ENCODE measurements at places on chromosomes 16 and 17.

GRCh38 chr17:52110923-52111581 is 47.5 kb downstream of the CA10 start:
- no peak for DNase-seq

DNA sequence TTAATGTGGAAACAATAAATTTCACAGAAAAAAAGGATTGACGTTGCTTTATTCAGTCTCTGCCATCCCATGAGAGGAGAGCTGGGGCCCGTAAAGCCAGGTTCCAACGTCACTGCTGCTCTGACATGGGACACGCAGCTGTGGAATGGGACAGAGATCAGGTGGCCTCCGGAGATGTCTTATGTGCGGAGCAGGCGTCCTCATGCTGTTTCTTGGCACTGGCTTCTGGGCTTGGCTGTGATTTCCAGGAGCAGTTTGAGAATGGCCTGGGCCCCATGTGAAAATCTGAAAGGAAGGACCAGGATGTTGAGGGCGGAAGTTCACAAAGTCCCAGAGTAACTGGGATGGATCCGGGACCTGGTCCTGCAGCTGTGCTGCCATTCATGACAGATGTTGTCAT is 32.4 kb downstream of the NDEL1 start:
- no peak for DNase-seq

- no peak for DNase-seq
Observed at GRCh38 chr17:17990282-17990681, 17.6 kb downstream of the DRC3 start.

- DNase-seq, result no peak
Observed at GRCh38 chr16:67235816-67236562, 9.1 kb downstream of the TMEM208 start.

- DNase-seq, result no peak
Observed at GRCh38 chr17:34166352-34166751, 88.7 kb upstream of the CCL2 start.

DNA sequence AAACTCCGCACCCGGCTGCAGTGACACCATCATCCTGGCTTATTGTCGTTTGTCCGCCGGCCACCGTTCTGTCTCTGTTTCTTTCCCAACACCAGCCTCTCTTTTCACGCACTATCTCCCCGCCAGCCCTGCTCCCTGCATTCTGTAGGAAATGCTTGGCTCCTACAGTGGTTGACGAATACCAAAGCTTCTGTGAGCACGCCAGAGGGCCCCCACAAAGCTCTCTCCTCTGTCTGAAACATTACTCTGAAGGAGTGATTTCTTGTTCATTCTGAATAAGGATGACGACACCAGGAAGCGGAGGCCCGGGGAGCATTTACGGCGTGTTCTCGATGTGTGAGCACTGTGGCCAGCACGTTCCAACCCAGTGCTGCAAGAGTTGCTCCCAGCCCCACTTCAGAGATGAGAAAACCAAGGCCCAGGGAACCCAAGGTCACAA is 58.8 kb downstream of the ADCY9 start:
- DNase-seq, result no peak

DNA sequence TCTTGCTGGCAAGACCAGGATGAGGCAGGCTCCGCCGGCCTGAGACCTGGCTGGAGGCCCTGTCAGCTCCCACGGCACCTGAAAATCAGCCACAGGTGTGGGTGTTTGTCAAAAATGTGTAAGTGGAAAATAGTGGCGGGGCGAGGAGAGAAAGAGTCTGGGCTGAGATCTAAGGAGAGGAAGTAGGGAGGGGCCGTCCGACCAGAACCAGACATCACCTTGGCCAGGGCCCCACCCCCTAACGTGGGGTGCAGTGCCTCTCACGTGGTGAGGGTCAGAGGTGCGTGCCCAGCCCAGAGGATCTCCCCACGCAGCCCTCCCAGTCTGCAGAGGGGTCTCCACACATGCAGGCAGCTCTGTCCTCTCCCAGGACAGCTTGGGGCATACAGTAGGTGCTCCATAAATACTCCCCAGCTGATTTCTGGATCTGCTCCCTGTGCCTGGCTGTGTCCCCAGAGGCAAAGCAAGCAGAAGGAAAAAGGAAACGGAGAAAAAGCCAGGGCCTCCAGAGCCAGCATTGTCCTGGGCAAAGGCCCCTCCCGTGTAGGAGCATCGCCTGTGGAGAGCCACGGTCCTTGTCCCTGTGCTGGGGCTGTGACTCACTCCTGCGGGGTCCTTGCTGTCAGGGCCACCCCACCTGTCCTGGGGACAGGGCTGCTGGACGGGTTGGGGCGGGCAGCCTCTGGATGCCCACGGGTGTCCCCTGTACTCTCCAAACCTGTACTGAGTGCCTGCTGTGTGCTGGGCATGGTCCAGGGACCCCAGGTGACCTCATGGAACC is 16.7 kb downstream of the ZFPM1 start:
- no peak for DNase-seq

GRCh38 chr16:84821728-84822689 is 2.2 kb downstream of the CRISPLD2 start:
- DNase-seq, result no peak

DNA sequence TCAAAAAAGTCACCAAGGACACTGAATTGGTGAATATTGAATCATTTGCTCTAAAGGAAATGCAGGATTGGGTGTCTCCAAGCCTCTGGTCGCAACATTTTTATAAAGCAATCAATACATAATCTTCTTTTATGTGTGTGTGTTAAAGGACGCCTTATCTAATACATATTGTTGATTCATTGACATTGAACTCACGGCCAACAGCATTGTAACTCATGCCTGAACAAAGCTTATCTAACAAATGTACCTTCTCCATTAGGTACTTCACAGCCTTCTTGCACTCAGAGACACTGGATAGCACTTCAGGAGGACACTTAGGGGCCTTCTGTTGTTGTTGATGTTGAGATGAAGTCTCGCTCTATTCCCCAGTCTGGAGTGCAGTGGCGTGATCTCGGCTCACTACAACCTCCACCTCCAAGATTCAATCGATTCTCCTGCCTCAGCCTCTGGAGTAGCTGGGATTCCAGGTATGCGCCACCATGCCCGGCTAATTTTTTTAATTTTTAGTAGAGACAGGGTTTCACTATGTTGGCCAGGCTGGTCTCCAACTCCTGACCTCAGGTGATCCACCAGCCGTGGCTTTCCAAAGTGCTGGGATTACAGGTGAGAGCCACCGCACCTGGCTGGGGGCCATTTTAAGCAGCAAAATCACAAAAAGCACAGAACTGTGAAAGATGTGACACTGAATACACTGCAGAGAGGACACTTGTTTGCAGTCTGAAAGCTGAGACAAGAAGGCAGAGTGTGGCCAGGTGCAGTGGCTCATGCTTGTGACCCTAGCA is 13.2 kb upstream of the PDXDC1 start:
- no peak for DNase-seq

- no peak for DNase-seq
Observed at GRCh38 chr16:65415460-65415859, 293.6 kb upstream of the CDH11 start.

DNA sequence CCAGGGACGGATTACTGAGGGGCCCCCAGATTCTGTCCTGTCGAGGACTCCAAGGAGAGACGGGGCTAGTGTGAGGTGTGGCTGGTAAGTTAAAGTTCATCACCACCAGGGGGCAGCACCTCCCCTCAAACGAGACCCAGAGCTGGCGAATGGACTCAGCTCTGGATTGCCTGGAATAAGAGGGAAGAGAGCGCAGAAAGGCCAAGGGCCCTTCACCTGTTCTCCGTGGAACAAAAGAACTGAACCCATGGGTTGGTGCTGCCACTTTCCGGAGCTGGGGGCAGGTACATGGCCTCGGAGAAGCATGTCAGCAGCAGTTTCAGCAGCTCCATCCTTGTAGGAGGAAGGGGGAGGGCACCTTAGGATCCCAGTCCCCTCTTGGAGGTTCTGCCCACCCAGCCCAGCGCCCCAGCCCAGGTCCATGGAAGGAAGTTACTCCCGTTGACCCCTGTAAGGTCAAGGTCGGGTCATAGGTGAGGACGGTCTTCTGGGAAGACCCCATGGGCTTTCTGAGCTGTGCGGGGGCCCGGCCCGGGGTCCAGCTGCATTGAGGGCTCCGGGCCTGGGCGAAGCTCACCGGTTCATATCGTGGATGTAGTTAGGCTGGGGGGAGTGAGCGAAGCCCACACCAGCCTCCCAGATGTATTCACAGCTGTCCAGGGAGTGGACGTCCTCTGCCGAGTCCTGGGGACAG is 10.8 kb downstream of the HID1 start:
- DNase-seq, result peak; percentile 71

DNA sequence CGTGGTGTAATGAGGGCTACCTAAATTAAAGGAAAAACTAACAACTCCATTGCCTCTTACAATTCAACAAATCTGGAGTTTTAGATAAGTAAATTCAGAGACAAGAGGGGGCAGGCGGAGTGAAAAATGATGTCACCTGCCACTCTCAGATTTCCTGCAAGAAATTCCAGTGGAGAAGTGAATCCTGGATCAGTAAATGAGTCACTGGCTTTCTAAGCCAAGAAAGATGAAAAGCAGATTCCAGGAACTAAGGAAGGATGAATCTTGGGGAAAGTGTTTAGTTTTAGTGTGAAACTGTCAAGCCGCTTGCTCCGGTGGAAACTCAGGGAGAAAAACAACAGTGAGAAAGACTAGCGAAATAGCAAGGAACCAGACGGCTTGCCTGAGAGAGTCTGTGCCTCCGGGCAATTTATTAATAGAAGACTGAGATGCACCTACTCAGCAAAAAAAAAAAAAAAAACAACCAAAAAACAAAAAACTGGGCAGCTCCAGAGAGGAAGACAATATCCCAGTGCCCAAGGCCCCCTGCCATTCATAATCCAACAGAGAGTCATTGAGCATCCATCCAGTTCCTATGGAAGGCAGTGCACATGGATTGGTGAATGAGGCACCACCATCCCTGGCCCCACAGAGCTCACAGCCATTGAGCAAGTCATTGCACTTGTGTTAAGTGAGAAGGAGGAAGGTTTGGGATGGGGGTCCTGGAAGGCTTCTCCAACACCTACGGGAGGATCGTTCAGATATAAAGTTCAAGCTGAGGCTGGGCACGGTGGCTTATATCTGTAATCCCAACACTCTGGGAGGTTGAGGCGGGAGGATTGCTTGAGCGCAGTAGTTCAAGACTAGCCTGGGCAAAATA is 12.1 kb upstream of the RIPOR1 start:
- peak; percentile 74 for DNase-seq

DNA sequence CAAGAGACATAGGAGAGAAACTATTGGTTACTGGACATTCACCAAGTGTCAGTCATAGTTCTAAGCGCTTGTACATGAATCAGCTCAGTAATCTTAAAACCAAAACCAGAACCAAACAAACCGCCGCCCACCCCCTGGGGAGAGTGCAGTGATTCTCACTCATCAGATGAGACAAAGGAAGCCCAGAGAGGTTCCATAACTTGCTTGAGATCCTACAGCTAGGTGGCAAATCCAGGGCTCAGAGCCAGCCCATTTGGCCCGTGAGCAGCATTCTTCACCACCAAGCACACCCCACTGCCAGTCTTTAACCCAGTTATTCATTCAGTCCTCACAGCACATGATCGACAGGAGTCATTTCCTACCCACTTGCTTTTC is 37.2 kb upstream of the RGS9 start:
- DNase-seq, result peak; percentile 93

GRCh38 chr17:64455993-64456885 is 7.3 kb downstream of the MILR1 start:
- DNase-seq, result no peak

DNA sequence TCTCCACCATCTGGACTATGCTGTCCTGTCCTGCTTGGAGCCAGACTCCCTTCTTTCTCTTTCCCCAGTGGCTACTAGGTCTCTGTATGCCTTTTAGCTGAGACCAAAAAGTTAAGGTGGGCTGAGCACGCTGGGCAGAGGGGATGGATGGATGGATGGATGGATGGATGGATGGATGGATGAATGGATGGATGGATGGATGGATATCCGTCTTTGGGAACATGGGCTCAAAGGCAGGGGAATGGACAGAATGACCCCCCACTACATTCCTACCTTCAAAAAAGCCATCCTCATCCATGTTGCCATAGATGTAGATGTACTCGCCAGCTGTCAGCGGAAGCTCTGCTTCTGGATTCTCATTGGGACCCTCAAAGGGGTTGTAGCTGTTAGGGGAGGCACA is 12.8 kb downstream of the TSPOAP1 start:
- DNase-seq, result no peak

DNA sequence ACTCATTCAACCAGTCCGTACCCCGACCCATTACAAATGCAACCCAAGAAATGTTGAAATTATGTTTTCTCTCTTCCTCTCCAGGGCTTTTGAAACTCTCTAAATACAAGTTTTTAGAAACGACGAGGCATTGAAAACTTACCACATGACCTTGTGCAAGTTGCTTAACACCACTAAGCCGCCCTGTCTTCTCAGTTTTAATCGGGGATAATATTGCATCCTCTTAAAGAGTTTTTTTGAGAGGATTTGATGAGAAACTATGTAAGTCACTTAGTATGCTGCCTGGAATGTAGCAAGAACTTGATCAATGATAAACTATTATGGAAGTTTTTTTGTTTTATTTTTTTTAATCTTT is 149.0 kb upstream of the FAM20A start:
- DNase-seq, result no peak

GRCh38 chr17:5508810-5509209 is 22.4 kb downstream of the MIS12 start:
- DNase-seq, result peak; percentile 8

GRCh38 chr17:2292100-2292499 is 11.5 kb downstream of the SMG6 start:
- no peak for DNase-seq

GRCh38 chr16:82133798-82134197 is 36.2 kb downstream of the MPHOSPH6 start:
- no peak for DNase-seq

DNA sequence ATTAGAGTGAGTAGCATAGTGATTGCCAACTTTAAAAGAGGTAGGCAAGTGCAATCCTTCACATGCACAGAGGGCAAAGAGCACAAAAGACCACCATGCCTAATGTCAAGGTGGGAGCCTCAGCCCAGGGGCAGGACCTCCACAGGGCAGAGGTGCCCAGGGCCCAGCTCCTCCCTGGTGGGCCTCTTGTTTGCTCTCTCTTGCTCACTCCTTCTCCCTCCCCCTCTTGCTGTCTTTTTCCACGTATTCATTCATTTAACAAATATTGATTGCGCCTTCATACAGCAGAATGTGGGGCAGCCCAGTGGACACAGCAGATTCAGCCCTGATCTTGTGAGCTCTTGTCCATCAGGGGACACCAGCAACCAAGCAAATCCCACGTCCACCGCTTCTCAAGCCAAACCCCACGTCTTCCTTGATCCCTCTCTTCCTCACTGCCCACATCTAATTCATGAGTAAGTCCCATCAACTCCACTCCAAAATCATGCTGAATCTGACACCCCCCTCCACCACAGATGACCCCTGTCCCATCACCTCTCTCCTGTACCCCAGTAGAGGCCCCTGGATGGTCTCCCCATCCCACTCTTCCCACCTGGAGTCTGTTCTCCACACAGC is 44.1 kb upstream of the RPL38 start:
- no peak for DNase-seq

DNA sequence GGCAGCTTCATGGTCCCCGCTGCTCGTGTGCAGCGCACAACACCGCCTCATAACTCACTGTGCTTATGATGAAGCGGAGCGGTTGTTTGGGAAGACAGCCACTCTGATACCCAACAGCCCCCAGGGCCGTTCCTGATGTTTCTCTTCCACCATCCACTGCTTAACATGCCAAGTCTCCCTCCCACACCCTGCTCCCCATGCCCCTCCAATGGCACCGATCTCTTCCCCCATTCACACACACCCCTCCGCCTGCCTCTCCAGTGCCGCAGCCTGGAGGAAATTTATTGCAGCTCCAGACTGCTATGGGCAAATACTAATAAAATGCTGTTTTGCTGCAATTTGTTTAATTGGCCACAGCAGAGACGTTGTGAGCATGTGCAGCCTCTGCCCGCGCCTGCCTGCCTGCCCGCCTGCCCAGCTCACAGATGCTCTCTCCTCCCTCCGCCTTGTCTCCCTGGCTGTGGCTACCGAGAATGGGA is 80.3 kb upstream of the LHX1 start:
- DNase-seq, result no peak
